Activated T-cell treated with anti-CD3 and anti-CD28 coated beads, Interleukin-2, amount 50 U/mL, for 24 hours (primary cell): ENCODE measurements at places on chromosomes 3 and 15.

- no peak overlapping the region for H3K4me3 ChIP-seq
- no peak overlapping the region for H3K27ac ChIP-seq
- DNase-seq, result no peak
- no peaks in the 10 kb centered on the region for H3K36me3 ChIP-seq
- H3K27me3 ChIP-seq, result no peaks in the 10 kb centered on the region
Observed at GRCh38 chr3:9343115-9343514, 19.7 kb upstream of the THUMPD3 start.

- no peaks in the 10 kb centered on the region for H3K4me1 ChIP-seq
- H3K27me3 ChIP-seq, result peaks cover 36% of the 10 kb centered on the region
- DNase-seq, result no peak
- no peak overlapping the region for H3K27ac ChIP-seq
- H3K4me3 ChIP-seq, result no peak overlapping the region
- H3K36me3 ChIP-seq, result no peaks in the 10 kb centered on the region
Observed at GRCh38 chr15:79036323-79036722, 54.3 kb downstream of the RASGRF1 start.

- H3K27me3 ChIP-seq, result peaks cover 16% of the 10 kb centered on the region
- H3K36me3 ChIP-seq, result no peaks in the 10 kb centered on the region
- peaks cover 16% of the 10 kb centered on the region for H3K4me1 ChIP-seq
- no peak for DNase-seq
Observed at GRCh38 chr15:42088801-42089640, 5.3 kb downstream of the PLA2G4D start.

GRCh38 chr15:61393524-61393923 lies 164.4 kb upstream of the RORA start:
- H3K36me3 ChIP-seq, result no peaks in the 10 kb centered on the region
- H3K27me3 ChIP-seq, result peaks cover 24% of the 10 kb centered on the region
- no peak overlapping the region for H3K27ac ChIP-seq
- no peak for DNase-seq

GRCh38 chr15:80923668-80924067 lies 66.0 kb downstream of the MESD start:
- peaks cover 4% of the 10 kb centered on the region for H3K36me3 ChIP-seq
- no peak for DNase-seq

GRCh38 chr3:69868841-69869420 lies 129.7 kb downstream of the MITF start:
- no peaks in the 10 kb centered on the region for H3K4me1 ChIP-seq
- H3K27ac ChIP-seq, result no peak overlapping the region
- no peaks in the 10 kb centered on the region for H3K36me3 ChIP-seq
- peaks cover 3% of the 10 kb centered on the region for H3K27me3 ChIP-seq

- H3K4me3 ChIP-seq, result no peak overlapping the region
- no peak overlapping the region for H3K27ac ChIP-seq
Observed at GRCh38 chr15:38758043-38758442, 193.4 kb upstream of the RASGRP1 start.

DNA sequence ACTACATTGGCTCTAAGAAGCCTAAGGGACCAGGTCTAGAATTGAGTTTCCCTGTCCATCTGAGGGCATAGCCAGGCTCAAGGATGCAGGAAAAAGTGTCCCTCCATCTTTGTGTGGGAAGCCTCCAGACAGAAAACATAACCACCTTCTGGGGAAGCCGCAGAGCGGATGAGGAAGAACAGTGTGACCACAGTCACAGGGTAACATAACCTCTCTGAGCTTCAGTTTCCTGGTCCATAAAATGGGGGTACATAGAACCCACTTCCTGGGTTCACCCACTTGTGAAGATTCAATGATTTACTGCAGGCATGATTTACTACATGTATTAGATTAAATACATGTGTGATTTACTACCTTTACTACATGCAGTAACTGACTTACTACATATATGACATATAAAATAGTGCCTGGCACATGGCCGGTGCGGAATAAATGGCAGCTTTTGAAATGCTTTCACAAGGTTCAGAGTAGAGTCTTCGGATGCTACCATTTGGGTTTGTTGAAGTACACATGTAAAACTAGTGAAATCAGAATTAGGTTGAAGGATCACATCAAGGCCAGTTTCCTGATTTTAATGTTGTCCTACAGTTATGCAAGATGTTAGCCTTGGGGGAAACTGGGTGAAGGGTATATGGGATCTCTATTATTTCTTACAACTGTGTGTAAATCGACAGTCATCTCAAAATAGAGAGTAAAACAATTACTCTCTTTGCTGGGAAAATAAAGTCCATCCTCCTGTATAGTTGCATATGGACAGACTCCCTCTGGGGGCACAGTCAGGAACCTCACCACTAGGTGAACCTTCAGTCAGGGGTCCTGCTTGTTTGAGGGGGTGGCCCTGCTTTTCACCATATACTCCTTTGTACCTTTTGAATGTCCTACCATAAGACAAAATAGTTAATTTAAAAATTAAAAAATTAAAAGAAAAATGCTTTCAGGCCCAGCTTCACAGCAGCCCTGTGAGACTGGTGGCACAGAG lies 86.0 kb downstream of the SEMA5B start:
- H3K4me3 ChIP-seq, result no peak overlapping the region
- no peak overlapping the region for H3K27ac ChIP-seq
- peaks cover 5% of the 10 kb centered on the region for H3K27me3 ChIP-seq
- DNase-seq, result no peak
- no peaks in the 10 kb centered on the region for H3K36me3 ChIP-seq

GRCh38 chr3:125045965-125046364 lies 9.8 kb downstream of the HEG1 start:
- no peaks in the 10 kb centered on the region for H3K27me3 ChIP-seq
- H3K27ac ChIP-seq, result no peak overlapping the region
- peaks cover 18% of the 10 kb centered on the region for H3K36me3 ChIP-seq
- no peak overlapping the region for H3K4me3 ChIP-seq
- no peak for DNase-seq
- peaks cover 36% of the 10 kb centered on the region for H3K4me1 ChIP-seq

DNA sequence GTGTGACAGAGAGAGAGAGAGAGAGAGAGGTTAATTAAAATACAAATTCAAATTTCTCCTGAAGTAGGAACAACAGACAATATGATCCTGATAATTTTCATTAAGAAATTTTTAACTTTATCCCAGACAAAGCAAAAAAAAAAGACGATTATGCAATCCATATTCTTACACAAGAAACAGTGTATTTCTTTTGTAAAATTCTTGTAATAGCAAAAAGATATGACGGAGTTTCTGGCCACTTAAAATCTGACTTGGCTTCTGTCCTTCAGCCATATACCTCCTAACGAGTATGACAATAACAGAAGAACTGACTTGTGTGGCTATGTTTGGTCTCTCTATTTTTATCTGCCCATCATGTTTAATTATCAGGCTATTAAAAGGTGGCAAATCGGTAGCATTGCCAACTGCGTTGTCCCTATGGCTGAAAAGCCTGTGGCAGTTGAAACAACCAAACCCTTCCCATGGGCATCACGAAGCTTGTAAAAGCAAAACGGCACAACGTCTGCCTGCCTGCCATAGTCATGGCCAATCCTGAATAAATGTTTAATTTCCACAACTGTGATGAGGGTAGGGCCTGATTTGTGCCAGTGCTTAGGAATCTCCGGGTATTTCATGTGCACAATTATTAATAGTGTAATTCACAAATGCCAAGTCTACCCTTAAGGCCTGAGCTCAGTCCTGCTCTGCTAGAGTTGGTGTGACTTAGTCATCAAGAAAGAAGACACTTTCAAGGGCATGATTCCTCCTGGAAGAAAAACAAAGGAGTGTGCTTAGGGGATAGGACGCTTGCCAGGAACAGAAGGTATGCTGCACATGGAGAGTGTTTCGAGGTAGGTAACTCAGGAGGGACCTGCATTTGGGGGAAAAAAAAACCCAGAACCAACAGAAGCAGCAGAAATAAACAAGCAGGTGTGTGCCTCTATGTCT lies 1090.2 kb downstream of the FHIT start:
- H3K4me1 ChIP-seq, result no peaks in the 10 kb centered on the region
- no peak overlapping the region for H3K27ac ChIP-seq
- no peaks in the 10 kb centered on the region for H3K36me3 ChIP-seq

GRCh38 chr3:122014741-122015140 lies 7.3 kb downstream of the ILDR1 start:
- H3K27me3 ChIP-seq, result peaks cover 45% of the 10 kb centered on the region
- peaks cover 11% of the 10 kb centered on the region for H3K4me1 ChIP-seq
- DNase-seq, result no peak

DNA sequence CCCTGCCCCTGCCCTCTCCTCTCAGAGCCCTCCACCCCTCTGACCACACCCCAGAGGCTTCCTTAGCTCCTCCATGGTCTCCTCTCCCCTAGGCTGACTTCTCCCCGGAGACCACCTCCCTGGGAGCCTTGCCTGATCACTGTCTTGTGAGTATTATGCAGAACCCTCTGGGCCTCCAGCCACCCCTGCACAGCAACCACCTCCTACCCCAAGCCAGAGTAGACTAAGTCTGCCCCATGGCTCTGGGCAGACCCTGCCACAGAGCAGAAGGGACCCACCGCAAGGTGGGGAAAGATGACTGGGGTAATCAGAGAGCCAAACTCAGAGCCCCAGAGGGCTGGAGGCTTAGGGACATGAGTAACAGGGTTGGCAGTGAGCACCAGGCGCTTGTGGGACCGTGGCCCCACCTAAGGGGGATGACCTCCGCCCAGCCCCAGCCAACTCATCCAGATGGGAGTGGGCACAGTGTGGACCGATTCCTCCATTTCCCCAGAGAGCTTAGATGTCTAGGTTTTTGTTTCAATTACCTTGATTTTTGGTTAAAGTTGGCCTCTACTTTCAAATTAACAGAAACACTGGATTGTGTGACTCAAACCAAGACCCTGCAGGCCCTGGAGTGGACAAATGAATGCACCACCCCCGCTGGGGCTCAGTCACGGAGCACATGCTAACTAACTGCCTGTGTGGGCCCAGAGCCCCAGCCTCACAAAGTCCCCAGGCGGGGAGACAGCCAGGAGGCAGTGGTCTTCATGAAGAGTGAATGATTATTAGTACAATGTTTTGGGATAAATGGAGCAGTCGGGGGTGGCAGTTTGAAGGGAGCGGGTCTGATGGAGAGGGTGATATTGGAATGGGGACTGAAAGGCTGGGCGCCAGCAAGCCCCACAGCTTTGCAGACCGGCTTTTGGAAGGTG lies 119.4 kb upstream of the PRR20G start:
- no peak for DNase-seq
- H3K4me1 ChIP-seq, result no peaks in the 10 kb centered on the region
- H3K4me3 ChIP-seq, result no peak overlapping the region

DNA sequence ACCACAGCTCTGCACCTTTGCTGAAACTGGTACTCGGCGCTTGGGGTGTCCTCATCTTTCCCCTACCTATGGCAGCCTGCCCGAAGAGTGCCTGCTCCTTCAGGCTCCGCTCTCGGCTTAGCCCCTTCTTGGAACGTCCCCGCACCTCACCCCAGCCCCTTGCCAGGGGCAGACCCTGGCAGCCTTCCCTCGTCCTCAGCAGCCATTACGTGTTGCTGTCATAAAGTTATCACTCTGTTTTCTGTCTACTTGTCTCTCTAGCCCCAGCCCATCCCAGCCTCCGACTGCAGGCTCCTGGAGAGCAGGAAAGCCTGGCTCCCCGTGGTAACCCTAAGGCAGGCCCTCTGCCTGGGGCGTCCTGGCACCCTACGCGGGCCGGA lies 5.1 kb upstream of the BAHD1 start:
- H3K27me3 ChIP-seq, result peaks cover 47% of the 10 kb centered on the region
- H3K4me1 ChIP-seq, result peaks cover 29% of the 10 kb centered on the region
- no peak for DNase-seq
- no peaks in the 10 kb centered on the region for H3K36me3 ChIP-seq
- H3K27ac ChIP-seq, result no peak overlapping the region
- no peak overlapping the region for H3K4me3 ChIP-seq

DNA sequence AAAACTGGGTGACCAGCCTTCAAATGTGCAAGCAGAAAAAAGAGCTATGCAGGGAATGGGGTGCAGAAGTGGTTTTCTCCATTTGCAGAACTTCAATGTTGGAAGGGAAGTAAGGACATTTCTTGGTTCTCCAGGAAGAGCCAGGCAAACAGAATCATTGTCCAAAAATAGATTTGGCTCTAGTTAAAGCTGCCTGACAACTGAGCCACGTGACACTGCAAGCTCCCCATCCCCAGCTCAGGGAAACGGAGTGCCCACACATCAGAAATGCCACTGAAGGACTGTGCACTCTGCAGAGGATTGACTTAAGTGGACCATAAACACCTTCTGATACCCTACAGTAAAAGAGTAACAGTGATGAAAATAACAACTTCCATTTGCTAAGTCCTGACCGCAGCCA lies 195.6 kb upstream of the NSMCE3 start:
- no peaks in the 10 kb centered on the region for H3K4me1 ChIP-seq
- no peak for DNase-seq
- no peaks in the 10 kb centered on the region for H3K36me3 ChIP-seq
- H3K4me3 ChIP-seq, result no peak overlapping the region
- no peak overlapping the region for H3K27ac ChIP-seq

GRCh38 chr3:40055956-40056355 lies 246.5 kb downstream of the MYRIP start:
- H3K4me1 ChIP-seq, result no peaks in the 10 kb centered on the region
- no peak overlapping the region for H3K4me3 ChIP-seq

DNA sequence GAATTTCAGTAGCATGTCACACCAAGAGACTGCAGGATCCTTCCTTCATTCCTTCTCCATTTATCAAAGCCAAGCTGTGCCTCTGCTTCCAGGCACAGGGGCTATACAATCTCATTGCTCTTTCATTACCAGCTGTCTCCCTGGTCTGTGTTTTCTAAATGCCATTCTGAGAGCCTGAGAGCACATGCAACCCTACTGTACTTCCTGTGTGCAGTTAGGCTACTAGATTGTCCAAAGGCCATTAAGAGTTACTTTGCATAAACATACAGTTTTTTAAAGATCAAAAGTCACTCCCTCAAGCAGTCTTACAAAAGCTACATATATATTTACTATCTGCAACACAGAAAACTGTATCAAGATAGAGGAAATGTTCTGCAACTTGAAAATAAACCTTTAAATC lies 110.1 kb downstream of the CFAP44 start:
- no peaks in the 10 kb centered on the region for H3K27me3 ChIP-seq
- H3K36me3 ChIP-seq, result peaks cover 18% of the 10 kb centered on the region
- DNase-seq, result no peak
- no peak overlapping the region for H3K27ac ChIP-seq

DNA sequence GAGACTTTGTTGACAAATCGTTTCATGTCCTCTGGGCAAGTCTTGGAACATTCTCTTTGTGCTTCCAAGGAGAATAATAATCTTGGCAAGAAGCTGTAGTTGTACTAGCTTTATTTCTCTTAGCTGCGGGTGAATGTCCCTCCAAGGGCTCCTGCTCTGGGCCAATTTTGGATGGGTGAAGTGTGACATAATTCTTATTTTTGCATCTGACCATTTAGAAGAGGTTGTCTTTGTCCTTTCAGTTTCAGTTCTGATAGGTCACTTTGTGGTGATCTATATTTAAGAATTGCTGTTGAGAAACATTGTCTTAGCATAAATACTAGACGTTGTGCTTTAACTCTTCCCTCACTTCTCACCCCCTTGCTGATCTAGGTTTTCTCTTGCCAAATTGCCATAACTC lies 164.8 kb upstream of the RORA start:
- H3K36me3 ChIP-seq, result no peaks in the 10 kb centered on the region
- H3K27ac ChIP-seq, result no peak overlapping the region
- no peaks in the 10 kb centered on the region for H3K4me1 ChIP-seq
- H3K4me3 ChIP-seq, result no peak overlapping the region
- DNase-seq, result no peak
